Inflammatory macrophage treated with lipopolysaccharide for 1 hour (primary cell): ENCODE measurements at places on chromosomes 1 and 21.

GRCh38 chr1:238101923-238102322 lies 211.2 kb upstream of the ZP4 start:
- DNase-seq: no peak

DNA sequence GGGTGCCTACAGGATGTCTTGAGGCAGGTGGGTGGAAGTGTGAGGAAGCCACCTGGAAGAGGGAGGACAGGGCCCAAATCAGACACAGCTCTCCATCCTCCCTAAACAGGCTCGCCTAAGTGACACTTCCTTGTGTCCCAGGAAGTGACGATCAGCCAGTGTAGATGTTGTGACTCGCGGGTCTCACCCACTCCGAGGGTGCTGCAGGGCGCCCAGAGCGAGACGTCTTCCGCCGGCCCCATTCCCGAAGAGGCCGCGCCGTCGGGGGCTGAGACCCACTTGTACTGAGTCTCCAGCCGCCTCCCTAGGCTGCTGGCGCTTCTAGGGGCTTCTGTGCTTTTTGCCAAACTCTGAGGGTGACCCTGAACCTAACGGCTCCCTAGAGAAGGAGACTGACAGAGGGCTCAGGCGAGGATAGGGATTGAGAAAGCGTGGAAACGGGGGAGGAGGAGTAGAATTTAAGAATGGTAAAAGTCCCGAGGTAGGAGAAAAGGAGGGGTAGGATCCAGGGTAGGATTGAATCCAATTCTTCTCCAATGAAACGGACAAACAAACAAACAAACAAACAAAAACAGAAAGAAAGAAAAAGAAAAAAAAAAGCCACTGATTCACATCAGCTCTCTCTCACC lies 543 bp upstream of the MARK1 start:
- no peak for DNase-seq

- DNase-seq: peak; percentile 62
These were observed 11.8 kb upstream of the SLAMF7 start for GRCh38 chr1:160727316-160727640.

DNA sequence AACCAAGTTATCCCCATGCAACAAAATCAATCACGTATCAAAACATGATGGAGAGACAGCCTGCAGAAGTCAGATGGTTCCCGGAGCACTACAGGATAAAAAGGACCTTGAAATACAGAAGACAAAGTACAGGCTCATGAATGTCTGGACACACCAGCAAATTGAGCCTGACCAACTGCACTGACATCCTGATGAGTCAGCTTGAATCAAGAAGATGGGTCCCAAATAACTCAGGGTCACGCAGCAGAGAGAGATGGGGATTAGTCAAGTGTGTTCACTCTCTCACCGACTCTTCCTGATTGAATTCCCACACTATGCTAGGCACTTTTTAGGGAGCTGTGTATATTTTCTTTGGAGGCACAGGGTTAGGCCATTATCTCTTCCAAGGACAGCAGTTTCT lies 71.1 kb upstream of the DIRAS3 start:
- no peak for DNase-seq

GRCh38 chr1:156622581-156623297 lies 3.5 kb downstream of the HAPLN2 start:
- DNase-seq: no peak

DNA sequence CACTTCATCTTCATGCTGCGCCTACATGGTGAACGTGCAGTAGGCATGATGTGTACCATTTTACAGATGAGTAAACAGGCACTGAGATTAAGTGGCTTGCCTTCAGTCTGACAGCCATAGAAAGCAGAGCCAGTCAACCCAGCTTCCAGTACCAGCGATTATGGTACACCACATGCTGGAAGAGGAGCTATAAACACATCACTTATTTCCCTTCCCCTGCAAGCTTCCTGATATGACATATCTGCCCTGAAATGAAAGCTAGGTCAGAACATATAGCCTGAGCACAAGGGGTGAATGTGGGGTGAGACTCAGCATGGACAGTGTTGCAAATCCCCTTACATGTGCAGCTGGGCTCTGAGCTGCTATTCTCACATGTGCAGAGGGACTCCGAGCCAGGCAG lies 33.8 kb upstream of the IL20 start:
- DNase-seq: no peak

DNA sequence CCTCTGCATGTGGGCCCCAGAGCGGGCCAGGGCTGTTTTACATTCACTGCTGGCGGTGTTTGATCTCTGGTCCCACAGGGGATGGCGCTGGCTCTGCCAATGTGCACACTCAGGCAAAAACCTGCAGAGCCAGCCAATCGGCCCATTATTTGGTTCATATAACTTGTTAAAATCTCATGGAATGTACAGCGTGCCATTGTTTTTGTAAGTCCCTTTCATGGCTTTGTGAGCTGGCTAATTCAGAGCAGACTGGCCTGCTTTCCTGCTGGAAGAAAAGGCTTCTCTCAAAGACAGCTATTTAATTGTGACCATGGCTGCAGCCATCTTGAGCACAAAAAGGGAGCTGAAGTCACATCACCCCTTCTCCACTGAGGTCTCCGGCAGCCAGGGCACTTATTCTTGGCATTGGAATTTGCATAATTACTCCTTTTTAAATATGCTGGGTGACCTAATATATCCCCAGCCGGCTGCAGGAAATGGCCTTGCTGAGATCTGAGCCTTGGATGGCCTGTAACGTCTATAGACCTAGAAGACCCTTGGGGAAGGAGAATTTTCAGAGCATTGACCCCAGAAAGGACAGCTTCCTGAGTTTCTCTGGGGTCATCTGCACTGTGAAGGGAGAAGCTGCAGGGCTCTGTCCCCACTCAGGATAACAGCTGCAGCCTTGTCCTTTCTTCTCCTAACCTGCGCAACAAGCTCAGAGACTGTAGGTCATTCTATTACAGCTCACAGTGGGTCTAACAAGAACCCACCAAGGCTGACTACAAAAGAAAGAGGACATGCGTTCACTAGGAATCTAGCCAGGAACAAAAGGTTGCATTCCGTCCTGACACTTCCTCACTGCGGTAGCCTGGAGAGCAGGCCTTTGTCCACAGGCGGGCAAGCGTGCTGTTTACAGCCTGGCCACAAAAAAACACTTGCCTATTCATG lies 45.8 kb downstream of the BCAR3 start:
- DNase-seq: no peak

DNA sequence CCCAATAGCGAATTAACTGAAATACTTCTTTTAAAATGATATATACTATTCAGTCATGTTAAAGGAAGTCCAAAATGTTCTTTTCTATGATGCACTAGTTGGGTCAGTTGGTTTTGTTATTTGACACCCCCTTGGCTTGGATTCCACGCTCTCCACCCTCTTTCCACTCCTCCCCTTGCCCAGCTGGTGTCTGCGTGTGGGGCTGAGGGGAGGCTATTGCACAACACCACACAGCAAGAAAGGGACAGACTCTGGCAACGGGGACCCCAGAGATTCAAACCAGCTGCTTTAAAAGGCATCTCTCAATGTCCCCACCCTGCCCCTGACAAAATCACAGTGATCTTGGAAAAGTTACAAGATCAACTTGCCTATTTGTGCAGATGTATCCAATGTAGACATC lies 394.3 kb downstream of the TGFB2 start:
- no peak for DNase-seq

GRCh38 chr1:151661751-151662150 lies 49.9 kb downstream of the SNX27 start:
- DNase-seq: peak; percentile 49

GRCh38 chr1:161052899-161053298 lies 7.1 kb upstream of the USF1 start:
- DNase-seq: no peak

GRCh38 chr1:97196825-97197516 lies 475.4 kb downstream of the PTBP2 start:
- no peak for DNase-seq

DNA sequence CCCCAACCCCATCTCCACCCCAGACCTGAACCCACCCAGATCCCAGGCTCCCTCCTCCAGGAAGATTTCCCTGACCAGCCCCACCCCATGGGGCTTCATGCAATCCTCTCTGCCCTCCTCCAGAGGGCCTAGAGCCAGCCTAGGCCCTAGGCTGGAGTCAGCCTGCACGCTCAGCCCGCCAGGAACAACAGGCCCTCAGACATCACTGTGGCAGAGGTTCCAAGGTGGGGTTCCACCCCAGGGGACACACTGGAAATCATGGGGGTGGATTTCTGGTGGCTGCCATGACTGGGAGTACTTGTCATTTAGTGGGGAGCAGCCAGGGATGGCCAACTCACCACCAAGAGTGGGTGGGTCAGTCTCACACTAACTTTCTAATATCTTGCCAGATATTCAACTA lies 122.0 kb downstream of the GLIS1 start:
- DNase-seq: no peak

DNA sequence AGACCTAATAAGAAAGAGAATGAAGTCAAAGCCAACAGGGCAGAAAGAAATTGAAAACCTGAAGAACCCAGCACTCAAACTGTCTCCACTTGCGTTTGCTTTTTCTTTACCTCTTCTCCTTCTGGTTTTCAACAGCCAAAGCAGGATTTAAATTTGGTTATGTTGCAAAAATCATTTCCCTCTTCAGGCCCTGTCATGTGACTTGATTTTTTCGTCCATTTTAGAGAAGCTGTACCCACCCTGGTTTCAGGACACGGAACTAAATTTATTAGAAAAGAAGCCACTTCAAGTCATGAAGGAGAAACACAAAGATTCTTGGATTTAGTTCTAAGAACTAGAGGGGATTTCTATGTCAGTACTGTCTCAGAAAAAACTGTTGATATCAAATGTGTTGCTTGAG lies 1.0 kb upstream of the SYNJ1 start:
- peak; percentile 45 for DNase-seq

GRCh38 chr1:104353580-104353979 lies 603.9 kb downstream of the AMY1C start:
- DNase-seq: no peak

GRCh38 chr1:118504221-118504644 lies 319.2 kb upstream of the SPAG17 start:
- no peak for DNase-seq

DNA sequence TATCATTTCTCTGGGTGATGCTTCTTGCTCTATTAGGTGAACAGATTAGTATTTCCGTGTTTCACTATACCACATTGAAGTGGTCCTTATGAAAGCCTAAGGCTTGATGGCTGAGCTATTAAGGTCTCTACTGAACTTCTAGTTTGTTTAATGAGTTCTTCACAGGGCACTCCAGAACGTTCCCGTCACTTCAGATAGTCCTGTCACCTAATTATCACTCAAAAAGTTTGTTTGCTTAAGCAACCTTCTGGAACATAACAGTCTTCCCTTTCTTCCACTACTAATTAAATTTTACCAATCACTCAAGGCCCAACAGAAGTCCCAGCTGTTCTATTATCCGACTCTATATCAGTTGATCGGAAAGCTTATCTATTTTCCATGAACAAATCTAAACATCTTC lies 104.6 kb upstream of the ZC3H11B start:
- DNase-seq: no peak

DNA sequence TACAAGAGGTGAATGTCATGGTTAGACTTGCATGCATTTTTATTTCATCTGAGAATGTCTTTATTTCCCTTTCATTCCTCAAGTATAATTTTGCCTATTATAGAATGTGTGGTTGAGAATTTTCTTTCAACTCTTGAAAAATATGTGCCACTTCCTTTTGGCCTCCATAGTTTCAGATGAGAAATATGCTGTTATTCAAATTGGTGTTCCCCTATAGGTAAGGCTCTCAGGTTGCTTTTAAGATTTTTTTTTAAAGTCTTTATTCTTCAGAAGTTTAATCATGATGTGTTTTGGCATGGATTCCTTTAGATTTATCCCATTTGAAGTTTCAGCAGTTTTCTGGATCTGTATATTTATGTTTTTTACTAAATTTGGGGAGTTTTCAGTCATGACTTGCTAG lies 2.1 kb downstream of the MROH7 start:
- no peak for DNase-seq

- DNase-seq: no peak
These were observed 69.7 kb downstream of the ST6GALNAC3 start for GRCh38 chr1:76144247-76144646.

- no peak for DNase-seq
These were observed 6.0 kb downstream of the EDARADD start for GRCh38 chr1:236400061-236400603.

DNA sequence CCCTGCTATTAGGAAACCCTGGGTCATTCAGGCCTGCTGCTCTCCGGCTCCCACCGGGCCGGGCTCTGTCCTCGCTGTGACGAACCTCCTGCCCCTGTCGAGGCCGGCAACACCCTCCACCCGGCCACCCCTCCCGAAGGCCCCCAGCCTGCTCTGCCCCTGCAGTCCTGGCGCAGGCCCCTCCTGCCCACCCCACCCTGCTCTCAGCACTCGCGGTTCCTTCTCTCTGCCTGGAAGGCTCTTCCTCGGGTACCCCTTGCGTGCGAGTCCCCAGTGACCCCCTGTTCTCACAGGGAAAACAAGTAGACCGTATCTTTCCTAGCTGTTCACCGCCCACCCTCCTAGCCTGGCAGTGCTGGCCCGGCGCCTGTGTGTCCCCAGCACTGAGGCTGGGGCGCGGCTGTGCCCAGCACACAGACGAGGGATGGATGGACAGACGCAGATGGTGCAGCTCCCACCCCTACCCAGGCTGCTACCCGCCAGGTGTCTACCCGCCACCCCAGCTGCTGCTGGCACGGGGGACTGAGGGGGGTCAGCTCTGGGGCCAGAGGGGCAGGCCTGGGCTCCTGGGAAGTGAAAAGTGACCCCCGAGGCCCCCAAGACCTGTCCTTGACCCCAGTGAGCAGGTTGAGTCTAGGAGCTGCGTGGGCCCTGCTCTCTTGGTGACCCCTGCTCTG lies 3.1 kb upstream of the VWA1 start:
- no peak for DNase-seq

- no peak for DNase-seq
These were observed 12.1 kb upstream of the SLC45A3 start for GRCh38 chr1:205692423-205692822.

DNA sequence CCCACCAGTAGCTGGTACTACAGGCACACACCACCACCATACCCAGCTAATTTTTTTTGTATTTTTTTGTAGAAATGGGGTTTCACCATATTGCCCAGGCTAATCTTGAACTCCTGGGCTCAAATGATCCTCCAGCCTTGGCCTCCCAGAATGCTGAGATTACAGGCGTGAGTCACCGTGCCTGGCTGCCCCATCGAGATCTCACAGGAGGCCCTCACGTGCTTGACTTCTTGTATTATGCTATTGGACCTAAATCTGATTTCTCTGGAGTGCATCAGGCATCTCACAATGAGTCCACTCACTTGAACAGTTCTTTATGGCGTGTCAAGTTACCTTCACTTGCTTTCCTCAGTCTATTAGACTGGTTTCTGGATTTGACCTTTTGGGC lies 9.3 kb upstream of the RSRP1 start:
- no peak for DNase-seq

GRCh38 chr1:74395571-74395970 lies 116.8 kb downstream of the LRRC53 start:
- no peak for DNase-seq
